ENCODE measurements at places on chromosomes 6 and 20. TPM values are rescaled to one million over a fixed set of nuclear protein-coding genes. Genes with fewer than 3 reads are reported as not detected.

Gene MAP7
- polyA plus RNA-seq = 33.4 TPM

- DNase-seq = no peak
These were observed 733 bp upstream of the PSORS1C2 start for GRCh38 chr6:31139599-31139998.

DNA sequence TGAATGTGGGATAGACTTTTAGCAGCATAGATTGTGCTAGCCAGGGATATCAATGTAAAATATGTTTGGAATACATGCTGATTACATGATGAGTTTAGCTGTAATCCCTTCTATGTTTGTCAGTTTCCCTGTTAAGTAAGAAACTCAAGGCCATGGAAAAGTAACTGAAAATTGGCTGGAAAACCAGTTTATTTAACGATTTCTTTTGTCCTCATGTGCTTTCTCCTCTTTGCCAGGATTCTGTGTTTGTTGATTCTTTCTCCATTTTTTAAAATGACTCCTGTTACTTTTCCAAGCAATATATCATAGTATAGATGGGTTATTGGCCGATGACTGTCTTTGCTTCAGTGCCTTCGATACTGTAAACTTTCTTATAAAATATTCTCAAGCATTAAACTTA, 87.5 kb downstream of the SAMD5 start:
- DNase-seq = no peak

DNA sequence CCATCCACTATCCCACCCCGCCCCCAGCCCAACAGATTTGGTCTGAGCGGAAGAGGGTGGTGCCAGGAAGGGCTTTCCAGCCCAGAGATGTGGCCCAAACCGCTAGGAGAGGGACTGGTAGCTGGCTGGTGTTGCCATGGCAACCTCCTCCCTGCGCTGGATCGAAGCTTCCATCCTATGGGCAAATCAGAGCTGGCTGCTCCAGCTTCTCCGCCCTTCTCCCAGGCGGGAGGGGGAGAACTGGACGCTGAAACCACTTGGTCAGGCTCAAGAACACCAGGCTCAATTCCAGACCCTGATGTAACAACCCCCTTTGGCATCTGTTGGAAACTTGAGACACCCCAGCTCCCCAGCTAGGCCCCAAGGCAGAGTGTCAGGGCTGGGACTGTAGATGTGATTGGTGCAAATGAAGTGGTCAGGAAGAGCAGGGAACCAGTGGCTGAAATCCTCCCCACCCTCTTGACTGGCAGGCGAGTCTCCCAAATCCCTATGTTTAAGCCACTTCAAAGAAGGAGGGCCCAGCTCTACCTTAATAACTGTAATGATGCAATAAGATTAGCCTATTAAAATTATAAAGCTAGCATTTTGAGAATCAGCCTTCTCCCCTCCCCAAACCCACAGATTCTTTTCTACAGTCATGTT, 4.2 kb downstream of the RIMS4 start:
- peak; percentile 48 for DNase-seq
